PC-9 (cell line): ENCODE measurements at places on chromosomes 6 and 20. TPM values are rescaled to one million over a fixed set of nuclear protein-coding genes. Genes with fewer than 3 reads are reported as not detected.

UFL1 gene
- total RNA-seq: 19.3 and 25.3 TPM in 2 replicates

DNA sequence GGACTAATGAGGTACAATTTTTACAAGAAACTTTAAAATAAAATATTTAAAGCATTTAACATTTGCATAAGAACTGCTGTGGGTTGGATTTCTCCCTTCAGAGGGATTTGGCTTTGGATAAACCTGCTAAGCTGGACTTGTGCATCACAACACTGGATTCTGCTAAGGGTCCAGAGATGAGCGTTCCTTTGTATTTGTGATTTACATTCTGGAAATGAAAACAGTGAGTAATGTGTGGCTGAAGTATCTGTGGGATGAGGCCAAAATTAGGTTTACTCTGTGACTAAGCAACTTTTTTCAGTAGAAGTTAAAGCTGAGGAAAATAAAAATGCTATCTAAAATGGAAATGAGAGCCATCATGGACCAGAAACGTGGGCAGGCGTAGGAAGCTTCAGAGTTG, 494.3 kb downstream of the EPM2A start:
- peak; percentile 36 for DNase-seq

DNA sequence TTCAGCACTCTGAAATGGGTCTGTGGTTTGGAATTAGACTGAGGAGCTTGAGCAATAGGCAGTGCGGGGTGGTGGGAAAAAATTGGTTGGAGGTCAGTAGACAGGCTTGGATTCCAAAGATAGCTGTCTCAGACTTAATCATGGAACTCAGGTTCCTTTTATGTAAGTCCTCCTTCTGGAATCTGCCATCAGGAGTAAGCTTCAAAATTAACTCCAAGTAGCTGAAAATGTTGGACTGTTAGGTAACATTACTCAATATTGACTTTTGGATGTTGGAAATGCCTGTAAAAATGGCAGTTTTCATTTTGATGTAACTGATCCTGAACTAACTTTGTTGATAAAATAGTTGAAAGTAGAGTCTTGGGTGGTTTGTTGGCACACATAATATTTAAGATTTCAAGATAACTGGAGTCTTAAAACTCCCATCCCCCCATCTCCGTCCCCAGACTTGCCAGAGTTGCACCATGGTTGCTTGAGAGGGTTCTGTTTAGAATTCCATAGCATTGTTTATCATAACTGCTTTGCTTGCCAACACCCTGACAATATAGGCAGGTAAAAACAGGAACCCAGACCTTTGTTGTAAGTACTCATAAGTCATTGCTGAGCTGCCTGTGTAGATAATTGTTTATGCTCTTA, 83.0 kb downstream of the PHF20 start:
- DNase-seq: no peak

- DNase-seq: peak; percentile 95
These were observed 96.8 kb downstream of the ANKRD60 start for GRCh38 chr20:58131551-58132142.

- DNase-seq: no peak
These were observed 20.6 kb upstream of the FAM209A start for GRCh38 chr20:56503916-56504315.

- no peak for DNase-seq
These were observed 23.2 kb upstream of the PNPLA1 start for GRCh38 chr6:36246506-36247268.

- no peak for DNase-seq
These were observed 3.0 kb upstream of the WFDC10A start for GRCh38 chr20:45626540-45626939.

GRCh38 chr6:25009393-25009710, 73.6 kb upstream of the RIPOR2 start:
- DNase-seq: no peak
